ENCODE measurements at places on chromosomes 6 and 20. TPM values are rescaled to one million over a fixed set of nuclear protein-coding genes. Genes with fewer than 3 reads are reported as not detected.

DNA sequence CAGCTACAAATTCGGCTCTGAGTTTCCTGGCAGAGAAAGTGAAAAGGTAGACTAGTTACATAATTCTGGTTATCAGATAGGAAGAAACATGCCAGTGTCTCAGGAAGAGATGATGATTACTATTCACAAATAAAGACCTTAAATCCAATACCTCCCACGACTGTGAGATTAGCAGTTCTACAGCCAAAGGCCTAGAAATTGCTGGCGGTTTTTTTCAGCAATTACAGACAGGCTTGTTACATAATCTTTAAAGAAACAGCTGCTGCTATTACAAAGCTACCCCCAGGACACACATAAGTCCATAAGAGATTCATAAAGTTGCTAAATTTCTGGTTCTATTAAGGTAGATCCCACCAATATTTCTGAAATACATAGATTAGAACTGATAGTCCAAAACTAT lies 40.2 kb downstream of the PIGU start:
- no peak for DNase-seq

GRCh38 chr6:30955367-30956042 lies 14.7 kb downstream of the MUCL3 start:
- DNase-seq = peak; percentile 92

DNA sequence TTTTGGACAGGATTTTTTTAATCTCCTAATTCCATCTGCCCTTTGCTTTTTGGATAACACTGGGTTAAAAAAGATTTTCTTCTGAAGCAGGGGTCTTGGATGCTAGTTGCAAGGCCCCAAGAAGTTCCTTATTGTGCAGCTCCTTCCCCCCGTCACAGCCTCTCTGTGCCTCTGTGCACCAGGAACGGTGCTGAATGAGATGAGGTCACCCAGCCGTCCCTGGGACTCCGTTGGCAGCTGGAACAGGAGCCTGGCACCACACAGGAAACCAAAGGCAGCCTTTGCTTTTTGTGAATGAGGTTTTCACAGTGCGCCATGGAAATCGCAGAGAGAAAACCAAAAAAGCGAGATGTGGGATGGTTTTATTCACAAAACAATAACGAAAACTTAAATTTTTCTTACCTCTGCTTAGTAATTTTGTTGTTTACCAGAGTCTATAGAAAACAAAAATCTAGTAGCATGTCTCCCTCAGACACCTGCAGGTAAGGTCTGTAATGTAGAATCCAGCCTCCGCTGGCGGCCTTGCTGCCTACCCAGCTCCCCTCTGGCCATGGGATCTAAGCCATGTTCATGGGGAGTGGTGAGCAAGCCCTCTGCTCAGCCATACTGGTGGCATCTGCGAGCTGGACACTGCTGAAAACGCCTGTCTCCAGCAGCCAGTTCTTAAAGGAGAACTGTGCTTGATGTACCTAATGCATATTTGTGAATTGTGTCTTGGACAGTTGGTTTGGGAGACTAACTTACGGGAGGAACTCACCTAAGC lies 40.4 kb upstream of the SYNJ2 start:
- no peak for DNase-seq

DNA sequence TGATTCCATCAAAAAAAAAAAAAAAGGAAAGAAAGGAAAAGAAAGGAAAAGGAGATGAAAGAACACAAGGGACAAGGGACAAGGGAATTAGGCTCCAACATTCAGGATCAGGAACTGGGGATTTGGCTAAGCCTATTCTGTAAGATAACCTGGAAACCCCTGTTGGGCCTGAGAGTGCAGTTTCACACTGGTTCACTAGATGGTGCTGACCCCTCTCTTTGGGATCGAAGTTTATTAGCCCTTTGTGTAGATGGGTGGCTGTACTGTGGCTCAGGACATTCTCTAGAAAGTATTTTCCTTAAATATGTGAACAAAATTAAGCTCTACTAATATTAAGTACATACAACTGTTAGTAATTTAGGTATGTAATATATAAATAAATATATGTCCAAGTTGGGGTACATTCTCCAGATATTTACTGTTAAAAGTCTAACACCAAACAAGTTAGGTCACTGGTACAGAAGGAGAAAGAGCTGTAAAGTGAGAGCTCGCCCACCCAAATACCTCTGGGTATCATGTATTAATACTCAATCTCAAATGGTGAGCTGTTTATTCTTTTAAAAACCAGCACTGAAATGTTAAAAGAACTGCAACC lies 6.3 kb downstream of the OR2A4 start:
- DNase-seq = no peak

DNA sequence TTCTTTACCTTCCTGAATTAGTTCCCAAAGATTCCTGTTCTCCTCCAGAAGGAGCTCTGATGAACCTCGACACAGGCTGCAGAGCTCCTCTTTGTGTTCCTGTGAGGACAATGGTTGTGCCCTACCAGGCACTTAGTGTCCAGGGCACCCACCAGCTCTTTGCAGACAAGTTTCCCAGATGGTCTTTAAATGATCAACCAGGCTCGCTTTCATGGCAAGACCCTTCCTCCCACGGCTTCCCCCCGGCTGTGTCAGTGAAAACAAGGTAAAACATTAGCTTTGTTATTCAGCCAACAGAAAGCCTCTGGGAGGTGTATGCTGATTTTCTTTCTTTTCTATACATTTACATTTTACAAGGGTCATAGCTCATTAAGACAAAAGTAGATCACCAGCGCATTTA lies 32.3 kb upstream of the CNKSR3 start:
- no peak for DNase-seq

DNA sequence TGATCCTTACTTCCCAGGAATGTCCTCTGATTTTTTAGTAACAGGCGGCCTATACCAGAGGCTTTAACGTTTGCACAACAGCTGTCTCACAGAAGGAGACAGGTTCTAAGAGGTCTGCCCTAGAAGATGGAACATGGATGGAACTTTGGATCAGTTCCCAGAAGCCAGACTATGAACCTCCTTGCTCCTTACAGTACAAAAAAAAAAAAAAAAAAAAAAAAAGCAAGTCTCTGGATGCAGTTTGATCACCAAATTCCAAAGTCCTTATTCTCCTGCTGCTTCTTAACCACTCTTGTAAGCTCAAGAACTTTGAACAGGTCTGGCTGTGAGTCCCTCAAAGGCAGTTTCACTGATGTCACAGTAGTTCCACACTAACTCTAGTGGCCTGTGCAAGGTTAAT lies 2.0 kb upstream of the TRMT11 start:
- no peak for DNase-seq

DEFB132 gene
- total RNA-seq = not detected

STMND1 gene
- not detected for total RNA-seq

BTNL2 gene
- not detected for total RNA-seq

PTGIS gene
- total RNA-seq = 447 TPM

FOXF2 gene
- total RNA-seq = 1.2 TPM
